Hematopoietic multipotent progenitor cell treated with erythropoietin and hydrocortisone succinate and interleukin-3 and kit ligand, for 15 days (in vitro differentiated cells): ENCODE measurements at places on chromosomes 16 and 17.

- peak; percentile 52 for DNase-seq
These were observed 23.3 kb downstream of the TBCD start for GRCh38 chr17:82775001-82775823.

DNA sequence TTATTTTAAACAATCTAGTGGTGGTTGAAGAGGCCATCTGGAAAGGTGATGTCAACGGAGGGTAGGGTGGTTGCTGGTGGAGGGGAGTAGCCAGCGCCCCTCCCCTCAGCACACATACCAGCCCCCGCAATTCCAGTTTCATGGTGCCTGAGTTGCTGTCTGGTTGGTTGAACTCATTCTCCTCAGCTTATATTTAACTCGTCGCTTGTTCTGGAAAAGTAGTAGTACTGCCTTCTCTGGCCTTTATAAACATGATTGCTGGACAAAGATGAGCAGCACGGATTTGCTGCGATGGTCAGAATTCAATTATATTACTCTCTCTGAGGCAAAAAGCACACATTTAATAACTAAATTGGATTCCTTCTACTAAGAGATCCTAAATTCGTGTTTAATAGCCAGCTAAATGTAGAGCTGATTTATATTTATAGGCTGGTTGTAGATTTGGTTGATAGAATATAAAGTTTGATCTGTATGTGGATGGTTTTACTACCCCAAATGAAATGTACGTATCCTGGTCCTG, 238.0 kb upstream of the TBX2 start:
- no peak for DNase-seq

GRCh38 chr17:41915566-41915965, 3.2 kb downstream of the ACLY start:
- DNase-seq = no peak

- no peak for DNase-seq
These were observed 24.2 kb upstream of the NLRP1 start for GRCh38 chr17:5608399-5609112.
